ENCODE measurements at places on chromosomes 1 and 21. TPM values are rescaled to one million over a fixed set of nuclear protein-coding genes. Genes with fewer than 3 reads are reported as not detected.

- peak; percentile 88 for DNase-seq
Observed at GRCh38 chr1:221594576-221594975, 147.3 kb downstream of the DUSP10 start.

Gene ITGB2
- 8.0 TPM for total RNA-seq

Gene TNFSF4
- 1.4 TPM for total RNA-seq

GRCh38 chr21:33789697-33790096, 125.9 kb downstream of the ATP5PO start:
- no peak for DNase-seq

DNA sequence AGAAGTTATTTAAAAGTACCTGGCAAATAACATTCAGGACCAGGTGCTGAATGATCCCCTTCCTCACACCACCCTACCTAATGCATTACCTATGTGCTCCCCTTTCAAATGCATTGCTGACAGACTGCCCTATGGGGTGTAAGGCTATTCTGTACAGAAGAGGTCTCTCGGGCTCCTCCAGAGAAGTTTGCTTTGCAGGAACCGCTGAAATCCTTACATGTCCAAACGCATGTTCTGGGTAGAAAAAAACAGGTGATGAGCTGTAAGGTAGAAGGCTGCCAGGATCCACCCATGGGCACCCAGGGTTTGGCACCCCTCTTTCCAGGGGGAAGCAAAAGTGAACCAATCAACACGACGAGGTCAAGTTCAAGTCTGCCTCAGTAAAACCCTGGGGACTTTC, 58.3 kb upstream of the TARBP1 start:
- DNase-seq = peak; percentile 26

All from muscle of leg (tissue), 16 donors.